Sciatic nerve (tissue), 2 donors: ENCODE measurements at places on chromosomes 11 and 22. TPM values are rescaled to one million over a fixed set of nuclear protein-coding genes. Genes with fewer than 3 reads are reported as not detected.

DNA sequence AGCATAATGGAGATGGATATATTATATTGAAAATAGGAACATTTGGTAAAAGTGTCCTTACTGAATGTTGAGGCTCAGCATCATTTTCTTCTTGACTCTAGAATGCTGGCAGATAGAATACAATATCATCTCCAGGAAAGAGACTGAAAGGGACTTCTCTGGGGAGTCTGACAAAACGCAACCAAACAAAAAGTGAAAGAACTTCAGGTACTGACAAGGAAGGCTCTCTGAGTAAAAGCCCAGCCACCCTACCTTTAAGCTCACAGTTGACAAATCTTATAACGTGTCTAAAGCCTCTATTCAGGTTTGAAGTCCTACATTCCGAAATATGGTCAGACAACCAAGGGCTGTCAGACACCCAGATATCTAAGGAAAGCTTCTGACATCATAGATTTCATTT is 590.8 kb downstream of the SOX6 start:
- no peak for DNase-seq

GRCh38 chr22:46010951-46011626 is 34.1 kb upstream of the WNT7B start:
- DNase-seq = peak; percentile 67

DNA sequence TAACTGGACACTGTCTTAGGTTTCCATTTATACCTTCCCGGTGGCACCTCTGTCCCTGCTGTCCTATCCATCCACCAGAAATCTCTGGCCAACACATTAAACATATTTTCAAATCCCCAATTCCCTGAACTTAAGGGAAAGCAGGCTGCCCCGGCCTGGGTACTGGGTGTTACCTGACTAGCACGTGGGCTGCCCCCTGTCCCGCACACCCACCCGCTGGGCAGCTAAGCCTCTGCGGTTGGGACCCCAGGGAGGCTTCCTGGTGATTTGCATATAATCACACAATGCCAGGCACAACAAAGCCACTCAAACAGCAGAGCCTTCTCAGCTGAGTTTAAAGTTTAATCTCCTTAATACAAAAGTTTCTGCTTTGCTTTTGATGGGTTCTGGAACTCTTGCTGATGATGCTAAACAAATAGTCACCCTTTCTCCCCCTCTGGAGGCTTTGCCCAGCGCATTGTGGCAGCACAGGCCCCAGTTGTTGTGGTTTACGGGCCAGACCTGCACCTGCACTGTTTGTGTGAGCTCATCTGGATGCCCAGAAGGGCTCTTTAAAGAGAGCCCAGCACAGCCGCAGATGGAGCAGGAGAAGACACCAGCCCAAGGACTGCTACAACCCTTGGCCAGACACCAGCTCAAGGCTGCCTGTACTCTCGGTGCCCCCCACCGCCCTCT is 59.9 kb upstream of the POU2AF1 start:
- DNase-seq = no peak

DNA sequence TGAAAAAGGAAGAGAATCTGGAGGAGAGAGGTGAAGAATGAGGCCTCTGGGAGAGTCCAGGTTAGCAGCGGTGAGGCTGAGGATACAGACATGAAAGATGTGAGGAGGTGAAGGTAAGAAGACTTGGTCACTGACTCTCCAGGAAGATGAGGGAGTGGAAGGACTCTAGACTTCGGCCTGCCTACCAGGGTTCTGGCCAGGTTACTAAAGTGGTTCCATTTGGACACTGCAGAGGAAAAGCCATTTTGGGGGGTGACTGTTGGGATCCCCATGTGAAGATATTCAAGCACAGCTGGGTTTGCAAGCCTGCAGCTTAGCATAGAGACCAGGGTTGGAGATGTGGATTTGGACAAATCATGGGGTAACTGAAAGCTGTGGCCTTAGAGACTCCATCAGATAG is 7.8 kb downstream of the DCHS1 start:
- no peak for DNase-seq

DNA sequence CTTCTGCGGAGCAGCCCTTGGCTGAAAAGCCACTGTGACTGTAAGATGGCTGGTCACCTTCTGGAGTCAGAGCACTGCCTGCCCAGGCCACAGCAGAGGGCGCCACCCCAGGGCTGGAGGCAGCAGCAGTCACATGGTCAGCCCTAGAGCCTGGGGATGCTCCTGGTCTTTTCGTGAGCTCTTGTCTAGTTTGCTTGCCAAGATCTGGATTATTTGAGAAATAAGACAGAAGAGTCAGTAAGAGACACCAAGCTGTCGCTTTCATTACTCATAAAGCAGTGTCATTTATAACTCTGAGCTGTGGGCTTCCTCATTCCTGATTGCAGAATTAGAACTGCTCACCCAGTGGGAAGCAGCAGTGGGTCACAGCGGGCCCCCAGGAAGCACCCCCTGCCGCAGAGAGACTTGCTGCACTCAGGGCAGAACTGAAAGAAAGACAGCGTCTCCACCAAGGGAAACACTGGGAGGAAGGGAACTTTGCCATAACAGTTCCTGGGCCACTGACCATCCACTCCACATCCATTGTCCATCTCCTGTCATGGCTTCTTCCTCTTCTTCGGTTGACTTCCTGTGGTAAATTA is 56.7 kb downstream of the PPP6R2 start:
- DNase-seq = no peak

GRCh38 chr22:47100646-47101200 is 338.3 kb downstream of the TBC1D22A start:
- DNase-seq = no peak

OR4A16 gene
- not detected for total RNA-seq

CDON gene
- total RNA-seq = 29.4 TPM

GRCh38 chr22:47550524-47551430 is 788.3 kb downstream of the TBC1D22A start:
- no peak for DNase-seq

HTR3A gene
- not detected for total RNA-seq

CASP5 gene
- 0.76 TPM for total RNA-seq

DNA sequence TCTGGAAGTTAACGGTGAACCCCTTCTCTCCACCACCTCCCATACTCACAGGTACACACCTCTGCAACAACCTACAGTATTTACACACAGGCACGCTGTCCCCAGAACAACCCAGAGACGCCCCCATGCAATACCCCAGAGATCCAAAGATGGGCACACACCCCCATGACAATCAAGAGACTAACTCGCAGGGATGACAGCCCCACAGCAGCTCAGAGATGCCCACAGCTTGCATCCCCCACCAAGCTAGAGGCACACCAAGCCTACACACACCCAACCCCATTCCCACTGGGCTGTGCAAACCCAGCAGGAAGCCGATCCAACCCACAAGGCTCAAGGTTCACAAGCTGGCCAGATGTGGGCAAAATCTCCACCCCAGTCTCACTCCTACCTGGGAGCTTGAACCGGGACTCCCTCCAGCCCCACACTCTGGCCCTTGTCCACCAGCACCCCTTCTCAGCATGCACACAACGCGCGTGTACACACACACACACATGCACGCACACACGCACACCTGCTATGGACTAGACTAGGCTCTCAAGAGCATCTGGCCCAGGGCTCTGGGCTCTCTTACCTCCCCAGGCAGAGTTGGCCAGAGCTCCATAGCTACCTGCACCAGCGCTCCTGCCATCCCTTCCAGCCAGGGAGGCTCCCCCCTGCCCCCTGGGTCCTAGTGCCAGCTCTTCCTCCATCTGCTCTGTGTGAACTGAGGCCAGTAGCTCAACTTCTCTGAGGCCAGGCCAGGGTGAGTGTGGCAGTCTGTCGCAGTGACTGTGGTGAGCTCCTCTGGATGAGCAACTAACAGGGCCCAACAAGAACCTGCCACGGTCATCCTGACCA is 11.5 kb downstream of the STARD10 start:
- no peak for DNase-seq

RFPL2 gene
- total RNA-seq = not detected

DNA sequence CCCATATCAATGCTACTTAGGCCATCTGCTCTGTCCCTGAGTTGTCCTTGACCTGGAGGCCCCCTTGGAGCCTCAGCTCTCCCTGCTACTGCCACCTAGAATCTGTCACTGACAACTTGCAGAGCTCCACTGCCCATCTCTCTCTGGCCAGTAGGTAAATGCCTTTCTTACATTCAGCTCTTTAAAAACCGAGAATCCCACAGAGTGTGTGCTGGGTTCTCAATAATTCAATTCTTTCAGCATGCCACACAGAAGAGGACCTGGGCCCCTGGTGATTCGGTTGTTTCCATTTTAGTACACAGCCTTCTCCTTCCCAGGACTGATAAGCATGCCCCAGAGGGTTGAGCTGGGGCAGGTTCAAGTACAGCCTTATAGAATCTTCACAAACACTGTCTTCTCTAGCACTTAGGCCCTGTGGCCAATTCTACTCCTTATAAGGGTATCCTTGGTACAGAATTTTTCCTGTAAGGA is 22.0 kb upstream of the IPO7 start:
- no peak for DNase-seq

GRCh38 chr22:29269731-29270474 is 1.8 kb downstream of the EWSR1 start:
- DNase-seq = no peak

DNA sequence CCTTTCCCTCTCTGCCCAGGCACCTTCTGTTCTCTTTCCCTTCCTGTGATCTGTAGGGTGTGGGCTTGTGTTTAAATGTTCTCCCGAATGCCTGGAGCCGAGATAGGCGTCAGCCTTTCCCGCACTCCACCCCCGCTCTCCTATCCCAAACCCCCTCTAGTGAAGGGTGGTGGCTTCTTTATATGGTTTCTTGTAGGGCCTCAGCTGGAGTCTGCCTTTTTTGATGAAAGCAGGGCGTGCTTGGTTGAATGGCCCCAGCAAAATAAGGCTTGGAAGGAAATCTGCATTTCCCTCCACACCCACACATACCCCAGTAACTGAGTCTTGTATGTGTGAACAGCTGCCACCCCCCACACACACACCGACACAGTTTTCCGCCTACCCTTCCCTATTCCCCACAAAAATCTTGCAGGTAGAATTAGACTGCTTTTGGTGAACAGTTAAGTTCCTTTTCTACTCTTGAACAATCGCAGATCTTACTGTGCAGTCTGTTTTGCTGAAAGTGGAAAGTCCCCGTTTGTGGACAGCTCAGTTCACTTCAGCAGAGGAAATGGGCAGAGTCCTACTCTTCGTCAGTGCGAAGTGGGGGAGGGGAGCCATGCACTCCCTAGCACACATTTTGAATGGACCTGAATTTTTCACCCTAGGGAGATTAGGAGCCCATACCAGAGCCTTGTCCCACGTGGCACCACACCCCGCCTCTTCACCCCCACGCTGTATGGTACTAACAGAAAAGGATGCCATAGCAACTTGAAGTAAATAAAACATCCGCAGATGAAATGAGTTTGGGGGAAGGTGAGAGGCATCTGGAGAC is 25.5 kb upstream of the GRK2 start:
- DNase-seq = peak; percentile 80

OTOG gene
- total RNA-seq = not detected

GRCh38 chr22:39405346-39406085 is 5.9 kb downstream of the TAB1 start:
- peak; percentile 82 for DNase-seq

- DNase-seq = no peak
Measured at GRCh38 chr11:113874096-113874495, 1.3 kb downstream of the USP28 start.

- no peak for DNase-seq
Measured at GRCh38 chr11:46865340-46865739, 19.3 kb upstream of the CKAP5 start.

DNA sequence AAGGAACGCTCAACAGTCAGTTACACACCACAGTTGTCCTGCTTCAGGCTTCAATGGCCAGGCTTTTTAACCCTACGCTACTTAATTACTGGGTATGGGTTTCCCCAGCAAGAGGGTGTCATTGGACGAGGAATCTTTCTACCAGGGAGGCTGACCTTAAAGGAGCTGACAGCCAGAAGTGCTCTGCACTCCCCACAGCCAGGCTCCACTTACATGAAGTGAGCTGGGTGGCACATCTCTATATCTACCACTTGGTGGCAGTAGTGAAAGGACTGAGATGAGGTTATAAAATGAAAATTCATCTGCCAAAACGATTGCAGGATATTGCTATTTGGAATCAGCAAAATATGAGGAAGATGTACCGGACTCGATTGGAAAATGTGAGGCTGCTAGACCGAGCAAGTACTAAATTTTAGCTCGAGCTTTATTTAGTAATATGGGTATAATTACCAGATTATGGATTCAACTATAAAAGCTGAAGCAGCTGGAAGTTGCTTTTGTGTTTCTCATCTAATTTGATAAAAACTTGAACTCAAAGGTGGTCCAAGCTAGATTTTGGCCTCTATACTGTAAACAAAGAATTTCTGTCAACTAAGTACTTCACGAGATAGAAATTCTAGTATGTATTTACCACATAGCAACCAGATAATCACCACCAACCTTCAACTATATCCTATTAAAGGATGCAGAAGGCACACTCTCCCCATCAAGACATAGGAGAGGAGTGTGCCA is 53.9 kb upstream of the CEP126 start:
- no peak for DNase-seq
